ENCODE measurements at places on chromosomes 4 and X.

DNA sequence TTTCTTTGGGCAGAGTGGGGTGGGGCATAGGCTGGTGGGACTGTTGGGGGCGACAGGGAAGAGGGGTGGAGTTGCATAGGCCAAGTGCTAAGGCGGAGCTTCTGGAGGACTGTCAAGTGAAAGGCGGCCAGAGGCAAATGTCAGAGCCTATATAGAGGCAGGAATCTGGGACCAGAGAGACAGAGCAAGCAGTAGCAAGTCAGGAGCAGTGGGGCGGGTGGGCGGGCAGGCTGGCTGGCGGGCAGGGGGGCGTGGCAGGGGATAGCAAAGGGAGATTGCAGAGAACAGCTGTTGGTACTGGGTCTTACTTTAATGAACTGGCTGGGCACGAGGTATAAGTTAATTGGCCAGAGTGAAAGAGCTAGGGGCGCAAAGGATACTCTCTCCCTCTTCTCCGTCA, 89.8 kb downstream of the RTL9 start:
- DNase-seq, result no peak

- DNase-seq, result no peak
Measured at GRCh38 chr4:53778155-53778554, 186.9 kb upstream of the LNX1 start.

DNA sequence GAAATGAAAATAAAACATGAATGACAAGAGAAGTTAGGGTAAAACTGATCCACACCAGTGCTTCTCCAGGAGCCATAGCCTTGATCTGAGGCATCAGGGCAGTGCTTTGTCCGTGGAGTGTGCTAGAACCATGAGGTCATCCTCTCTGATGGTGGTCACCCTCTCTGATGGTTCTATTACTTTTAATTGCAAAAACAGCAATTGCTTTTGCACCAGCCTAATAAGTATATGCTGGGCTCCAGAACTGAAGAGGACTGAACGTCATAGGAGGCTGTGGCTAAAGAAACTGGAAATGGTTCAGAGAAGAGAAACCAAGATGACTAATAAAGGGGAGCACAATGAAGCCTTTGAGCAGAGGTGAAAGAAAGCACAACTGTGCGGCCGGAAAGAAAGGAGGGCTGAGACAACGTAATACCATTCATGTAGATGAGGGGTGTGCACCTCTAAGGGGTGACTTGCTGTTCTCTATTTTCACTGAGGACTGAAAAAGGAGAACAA, 17.0 kb upstream of the TMEM154 start:
- DNase-seq, result no peak

- DNase-seq, result no peak
Measured at GRCh38 chrX:154419688-154420401, 8.5 kb downstream of the TAFAZZIN start.

DNA sequence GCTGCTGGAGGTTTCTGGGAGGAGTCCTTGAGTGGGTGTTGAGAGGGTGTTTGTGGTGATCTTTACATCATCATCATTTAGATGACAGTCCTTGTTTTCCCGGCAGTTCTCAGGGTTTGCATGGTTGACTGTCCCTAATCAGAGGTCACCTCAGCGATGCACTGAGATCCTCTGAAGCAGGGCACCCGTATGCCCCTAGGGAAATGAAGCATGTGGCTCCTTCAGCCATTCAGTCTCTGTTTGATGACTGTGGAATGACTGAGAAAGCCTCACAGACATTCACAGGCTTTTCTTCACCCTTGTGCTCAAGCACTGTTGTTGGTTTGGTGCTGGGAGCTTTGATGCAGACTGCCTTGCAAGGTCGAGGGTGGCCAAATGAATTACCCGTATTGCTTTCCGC, 474.7 kb downstream of the SPRY1 start:
- no peak for DNase-seq

DNA sequence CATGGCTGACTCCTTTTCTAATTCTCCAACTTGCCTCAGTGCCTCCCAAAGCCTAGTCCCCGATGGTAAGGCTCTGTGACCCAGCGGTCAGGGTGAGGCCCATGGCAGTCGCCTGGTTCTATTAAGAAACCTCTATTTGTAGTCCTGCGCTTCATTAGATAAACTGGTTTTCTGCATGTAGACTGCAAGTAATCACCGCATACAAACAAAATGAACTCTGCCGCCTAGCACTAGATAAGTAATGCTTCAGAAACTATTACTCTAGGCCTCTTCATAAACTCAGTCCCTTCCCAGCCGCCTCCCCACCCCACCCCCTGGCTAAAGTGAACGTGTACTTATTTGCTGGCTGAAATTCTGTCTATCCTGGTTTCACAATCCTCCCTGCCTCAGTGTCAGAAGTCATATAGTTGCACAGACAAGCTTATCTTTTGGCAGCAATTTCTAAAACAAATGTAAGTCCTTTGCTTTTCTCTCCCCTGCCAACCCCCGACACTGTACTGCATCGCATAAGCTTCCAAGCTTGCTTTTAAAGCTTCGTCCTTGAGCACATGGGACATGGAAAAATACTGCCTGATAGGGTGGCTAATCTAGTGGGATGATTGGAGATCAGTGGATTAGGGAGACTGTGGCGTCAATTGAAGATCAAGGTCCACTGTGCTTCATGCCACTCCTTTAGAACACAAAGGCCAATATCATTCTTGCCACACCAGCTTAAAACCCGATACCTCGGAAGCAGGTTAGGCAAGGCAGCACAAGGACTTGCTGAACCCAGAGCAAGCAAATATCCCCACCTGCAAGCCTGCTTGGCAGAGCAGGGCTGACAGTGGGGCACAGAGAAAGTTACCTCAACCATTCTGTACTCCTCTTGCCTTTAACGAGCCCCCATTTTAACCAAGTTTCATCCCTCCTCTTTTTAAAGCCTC, 125.8 kb downstream of the IRF2 start:
- no peak for DNase-seq

DNA sequence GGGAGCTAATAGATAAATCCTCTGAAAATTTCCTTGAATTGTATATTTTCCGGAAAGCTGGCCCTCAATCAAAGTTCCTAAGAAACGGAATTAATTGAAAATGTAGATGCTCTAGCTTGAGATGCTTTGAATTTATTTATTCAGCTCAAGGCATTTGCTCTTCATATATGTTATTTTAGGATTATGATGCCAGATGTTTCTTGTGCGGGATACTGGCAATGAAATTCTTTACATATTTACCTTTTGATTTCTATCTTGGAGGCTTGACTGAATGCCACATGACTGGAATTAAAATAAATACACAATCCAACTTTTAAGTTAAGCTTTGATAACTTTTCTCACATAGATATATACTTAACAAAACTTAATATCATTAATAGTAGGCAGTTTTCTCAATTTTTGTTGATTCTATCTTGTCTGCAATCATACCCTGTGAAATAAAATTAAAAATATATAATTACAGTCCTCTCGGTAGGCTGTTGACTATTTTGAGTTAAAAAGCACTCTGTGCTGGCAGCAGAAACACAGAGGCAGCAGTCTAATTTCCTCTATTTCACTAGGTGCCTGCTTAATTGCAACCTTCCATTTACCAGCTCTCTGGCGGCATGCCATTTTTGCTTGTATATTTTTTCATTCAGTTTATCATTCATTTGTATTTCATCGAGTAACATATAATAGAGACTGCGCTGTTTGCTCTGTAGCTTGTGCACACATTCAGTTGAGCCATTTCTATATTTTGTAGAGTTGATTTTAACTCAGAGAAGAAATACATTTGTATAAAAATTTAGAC, 991.5 kb downstream of the ADGRL3 start:
- DNase-seq, result no peak

GRCh38 chr4:147340111-147340510, 140.8 kb upstream of the EDNRA start:
- no peak for DNase-seq

DNA sequence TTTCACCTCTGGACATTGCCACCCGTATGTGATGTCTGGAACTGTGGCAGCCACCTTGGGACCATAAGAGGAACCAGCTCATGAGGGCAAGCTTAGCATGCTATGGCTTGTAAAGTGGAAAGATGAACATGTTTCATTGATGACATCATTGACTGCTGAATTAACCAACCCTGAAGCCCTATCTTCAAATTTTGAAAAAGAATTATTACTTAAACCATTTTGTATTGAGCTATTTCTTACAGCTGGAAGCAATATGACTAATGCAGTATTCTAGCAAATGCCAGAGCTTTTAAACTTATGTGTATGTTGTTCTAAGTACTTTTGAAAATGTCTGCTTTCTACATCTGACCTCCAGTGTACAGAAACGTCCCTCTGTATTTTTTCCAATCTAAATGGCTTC, 18.1 kb downstream of the GUCY2F start:
- DNase-seq, result no peak

GRCh38 chrX:17960891-17961290, 99.8 kb upstream of the RAI2 start:
- DNase-seq, result no peak

DNA sequence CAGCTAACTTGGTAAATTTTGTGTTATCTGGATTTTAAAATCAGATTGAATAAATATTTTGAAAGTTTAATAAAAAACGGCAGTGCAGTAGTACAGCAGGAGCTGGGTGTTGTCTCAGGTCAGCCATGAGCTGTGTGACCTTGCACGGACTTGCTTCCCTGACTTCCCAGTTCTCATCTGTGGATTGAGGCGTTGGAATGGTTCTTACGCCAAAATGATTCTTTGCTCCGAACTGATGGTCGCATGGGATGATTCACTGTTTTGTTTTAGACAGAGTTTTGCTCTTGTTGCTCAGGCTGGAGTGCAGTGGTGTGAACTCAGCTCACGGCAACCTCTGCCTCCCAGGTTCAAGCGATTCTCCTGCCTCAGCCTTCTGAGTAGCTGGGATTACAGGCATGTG, 45.0 kb downstream of the RGS12 start:
- no peak for DNase-seq

DNA sequence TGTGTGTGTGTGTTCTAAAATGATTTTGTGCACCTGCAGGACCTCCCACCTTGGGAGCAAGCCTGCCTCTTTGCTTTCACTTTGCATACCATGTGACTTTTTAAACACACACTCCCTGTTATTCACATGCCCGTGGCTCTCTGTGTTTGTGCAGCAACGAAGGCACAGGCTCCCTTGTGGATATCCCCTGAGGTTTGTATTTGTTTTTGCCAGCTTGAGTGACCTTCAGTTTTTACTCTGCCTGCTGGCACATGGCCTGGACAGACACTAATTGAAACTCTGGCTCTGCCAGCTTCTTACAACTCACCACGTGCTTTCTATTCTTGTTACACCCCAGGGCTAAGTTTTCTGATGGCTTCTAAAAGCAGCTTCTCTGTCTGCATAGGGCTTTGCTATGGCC, 885.8 kb downstream of the SH3BGRL start:
- no peak for DNase-seq

- DNase-seq, result peak; percentile 76
Measured at GRCh38 chrX:81229229-81229628, 27.3 kb downstream of the SH3BGRL start.

DNA sequence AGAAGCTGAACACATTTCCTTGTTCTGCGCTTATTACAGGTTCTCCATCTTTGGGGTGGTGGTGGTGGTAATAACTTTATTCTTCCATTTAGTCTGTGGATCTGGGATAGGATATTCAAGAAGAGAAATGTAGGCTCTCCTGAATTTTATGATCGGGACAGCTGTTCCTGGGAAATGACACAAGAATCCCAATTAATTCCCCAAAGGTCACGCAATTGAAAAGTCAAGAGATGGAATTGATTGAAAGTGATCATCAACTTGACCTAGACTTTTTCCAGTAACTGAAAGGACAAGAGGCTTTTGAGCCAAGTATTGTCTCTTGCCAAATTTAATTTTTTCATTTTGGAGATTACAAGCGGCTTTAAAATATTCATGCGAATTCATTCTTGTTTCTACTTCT, 98.7 kb upstream of the CBLL2 start:
- DNase-seq, result no peak

DNA sequence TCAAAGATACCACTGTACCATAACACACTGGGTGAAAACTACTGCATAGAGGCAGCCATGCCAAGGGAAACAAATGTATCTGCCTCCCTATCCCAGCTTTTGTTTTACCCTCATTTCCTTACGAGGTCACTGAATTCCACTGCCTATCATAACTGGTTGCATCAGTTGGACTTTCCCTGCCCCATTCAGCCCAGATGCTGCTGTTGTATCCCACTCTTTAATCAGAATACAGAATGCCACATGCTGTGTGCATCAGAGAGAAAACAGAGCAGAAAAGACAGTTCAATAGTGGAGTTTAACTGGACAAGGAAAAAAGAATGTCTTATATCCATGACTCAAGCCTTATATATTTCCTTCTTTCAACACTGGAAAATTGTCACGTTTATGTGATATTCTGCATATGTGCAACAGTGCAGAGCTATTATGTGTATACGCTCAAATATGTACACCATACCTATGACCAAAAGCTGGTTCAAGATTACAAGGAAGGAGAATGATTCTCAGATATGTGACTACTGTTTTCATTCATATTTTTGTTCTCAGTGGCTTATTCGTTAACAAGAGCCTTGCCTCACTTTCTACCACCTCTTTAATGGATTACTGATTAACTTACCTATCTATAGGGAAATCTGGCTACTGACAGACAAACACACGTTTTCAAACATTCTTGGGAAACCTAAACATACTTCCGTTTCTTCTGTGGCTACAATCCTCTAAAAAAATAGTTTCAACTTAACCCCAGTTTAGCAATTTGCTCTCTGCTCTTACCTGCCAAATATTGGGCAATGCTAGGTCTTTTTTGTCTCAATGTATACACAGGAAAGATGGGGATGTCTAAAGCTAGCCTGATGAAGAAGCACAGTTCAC, 378.9 kb downstream of the SMARCA1 start:
- DNase-seq, result no peak

GRCh38 chr4:149964001-149964796, 114.0 kb upstream of the DCLK2 start:
- DNase-seq, result no peak

- no peak for DNase-seq
Measured at GRCh38 chr4:106615961-106616360, 247.4 kb upstream of the GIMD1 start.

DNA sequence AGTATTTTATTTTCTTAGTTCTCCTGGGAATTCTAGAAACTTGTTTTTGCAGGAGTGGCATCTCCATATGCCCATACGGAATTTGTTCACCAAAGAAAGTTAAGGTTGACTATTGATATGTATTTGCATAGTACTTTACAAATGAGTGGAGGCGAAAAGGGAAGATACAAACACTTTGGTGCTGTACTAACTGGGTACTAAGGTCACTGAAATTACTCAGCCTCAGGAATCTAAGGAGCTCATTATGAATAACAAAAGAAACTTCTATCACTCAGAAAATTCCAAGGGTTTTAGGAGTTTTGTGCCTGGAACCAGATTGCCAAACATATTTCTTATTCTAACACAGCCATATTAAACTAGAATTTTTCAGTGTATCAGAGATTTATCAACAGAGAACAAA, 27.4 kb upstream of the TMPRSS11B start:
- no peak for DNase-seq
